ENCODE measurements at places on chromosomes 2 and 18.

DNA sequence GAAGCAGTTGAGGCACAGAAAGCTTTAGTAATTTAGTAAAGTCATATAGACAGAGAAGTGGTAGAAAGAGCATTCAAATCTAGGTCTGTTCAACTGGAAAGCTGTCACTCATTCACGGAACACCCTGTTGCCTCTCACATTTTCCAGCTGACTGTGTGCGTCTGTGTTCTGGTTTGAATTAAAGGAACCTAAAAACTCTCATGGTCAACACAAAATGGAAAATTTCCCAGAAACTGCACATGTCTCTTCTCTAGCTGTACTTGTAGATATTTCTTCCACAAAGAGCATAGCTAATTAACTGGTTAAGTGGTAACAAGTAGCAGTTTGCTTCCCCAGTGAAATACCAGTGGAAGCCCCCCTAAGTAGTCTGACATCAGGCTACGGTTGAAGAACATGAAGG, 390.8 kb downstream of the TGIF1 start:
- no peak for DNase-seq

- no peak for DNase-seq
Observed at GRCh38 chr18:52791321-52791720, 451.3 kb downstream of the DCC start.

- DNase-seq: no peak
Observed at GRCh38 chr18:73843455-73843854, 304.2 kb downstream of the FBXO15 start.

- no peak for DNase-seq
Observed at GRCh38 chr2:204138206-204138605, 201.6 kb downstream of the ICOS start.

- DNase-seq: no peak
Observed at GRCh38 chr2:193946806-193947205, 1710.2 kb upstream of the SLC39A10 start.

DNA sequence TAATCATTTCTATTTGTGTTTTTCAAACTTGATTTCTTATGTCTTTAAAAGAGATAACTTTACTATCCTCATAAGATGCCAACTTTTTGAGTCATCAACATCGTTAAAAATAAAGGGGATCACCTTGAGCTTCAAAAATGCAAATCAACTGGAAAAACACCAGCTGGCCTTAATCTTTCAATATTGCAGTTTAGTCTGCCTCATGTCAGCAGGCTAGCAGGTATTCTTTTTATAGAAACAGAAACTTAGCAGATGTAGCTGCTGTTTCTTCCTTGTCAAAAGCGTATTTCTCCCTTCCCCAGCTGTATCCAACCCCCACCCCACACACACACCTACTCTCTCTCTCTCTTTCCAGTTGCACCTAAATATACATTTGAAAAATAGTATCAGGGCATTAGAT, 154.1 kb upstream of the ZNF804A start:
- peak; percentile 11 for DNase-seq

DNA sequence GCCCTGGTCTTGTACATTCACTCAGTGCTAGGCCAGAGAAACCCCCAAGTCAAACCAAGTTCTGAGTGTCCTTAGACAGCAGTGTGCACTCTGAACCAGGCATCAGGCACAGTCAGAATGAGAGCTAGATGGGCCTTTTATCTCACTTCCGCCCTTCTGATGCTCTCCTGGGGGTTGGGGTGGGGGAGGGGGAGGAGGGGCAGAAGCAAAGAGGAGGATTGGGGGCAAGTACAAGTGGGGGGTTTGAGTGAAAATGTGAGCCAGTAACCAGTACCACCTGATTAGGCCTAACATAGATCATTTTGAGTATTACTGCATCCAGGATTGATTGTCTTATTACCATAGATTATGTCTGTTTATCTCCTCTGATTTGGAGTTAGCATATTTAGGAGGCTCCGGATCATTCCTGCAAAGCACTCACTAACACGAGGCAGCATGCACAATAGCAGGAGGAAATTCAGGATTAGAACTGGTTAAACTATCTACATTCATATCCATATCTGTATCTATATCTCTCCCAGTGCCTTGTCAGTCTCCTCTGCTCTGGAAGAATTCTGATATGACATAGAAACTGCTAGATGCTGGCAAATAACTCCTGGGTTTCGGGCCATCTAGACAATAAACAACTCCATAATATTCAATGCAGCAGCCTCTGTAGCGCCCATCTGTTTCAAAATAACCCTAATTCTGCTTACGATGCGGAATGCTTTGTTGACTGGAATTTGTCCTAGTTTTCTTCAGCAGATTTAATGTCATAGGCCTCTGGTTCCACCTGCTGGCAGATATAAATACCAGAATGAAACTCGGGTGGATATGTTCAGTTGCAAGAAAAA, 149.1 kb downstream of the RHBDD1 start:
- peak; percentile 66 for DNase-seq

GRCh38 chr2:9538000-9538507, 17.6 kb downstream of the ADAM17 start:
- no peak for DNase-seq

DNA sequence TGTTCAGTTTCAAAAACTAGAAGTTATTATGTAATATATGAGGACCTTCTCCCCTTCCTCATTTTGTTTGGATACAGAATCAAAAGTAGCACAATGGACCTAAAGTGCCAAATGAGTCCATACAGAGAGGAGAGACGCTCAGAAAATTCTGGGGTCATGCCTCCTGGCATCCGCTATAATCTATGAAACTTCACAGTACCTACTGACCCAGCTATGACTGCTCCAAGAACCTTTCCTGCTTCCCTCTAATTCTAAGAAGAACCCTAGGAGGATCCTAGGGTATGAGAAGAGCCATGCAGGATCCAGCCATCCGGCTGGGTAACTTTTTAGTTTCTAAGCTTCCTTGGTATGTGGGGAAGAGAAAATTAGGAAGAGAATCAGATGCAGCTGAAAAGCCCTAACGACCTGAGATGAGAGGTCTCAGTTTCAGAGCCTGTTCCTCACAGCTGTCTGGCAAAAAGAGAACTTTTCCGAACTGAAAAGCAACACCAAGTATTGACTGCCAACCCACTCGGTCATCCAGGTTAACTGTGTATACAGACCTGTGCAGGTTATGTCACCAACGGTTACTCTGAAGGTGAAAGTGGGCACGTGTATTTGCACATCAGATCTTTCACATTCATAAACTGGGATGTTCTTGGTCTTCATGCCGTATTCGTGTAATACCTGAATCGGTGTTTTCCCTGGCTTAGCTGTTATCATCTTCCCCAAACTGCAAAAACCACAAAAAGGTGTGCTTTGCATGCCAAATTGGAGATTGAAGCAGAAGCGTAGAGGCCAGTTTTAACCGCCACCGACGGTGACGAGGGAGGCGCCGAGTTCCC, 1.1 kb downstream of the PRKRA start:
- peak; percentile 16 for DNase-seq

DNA sequence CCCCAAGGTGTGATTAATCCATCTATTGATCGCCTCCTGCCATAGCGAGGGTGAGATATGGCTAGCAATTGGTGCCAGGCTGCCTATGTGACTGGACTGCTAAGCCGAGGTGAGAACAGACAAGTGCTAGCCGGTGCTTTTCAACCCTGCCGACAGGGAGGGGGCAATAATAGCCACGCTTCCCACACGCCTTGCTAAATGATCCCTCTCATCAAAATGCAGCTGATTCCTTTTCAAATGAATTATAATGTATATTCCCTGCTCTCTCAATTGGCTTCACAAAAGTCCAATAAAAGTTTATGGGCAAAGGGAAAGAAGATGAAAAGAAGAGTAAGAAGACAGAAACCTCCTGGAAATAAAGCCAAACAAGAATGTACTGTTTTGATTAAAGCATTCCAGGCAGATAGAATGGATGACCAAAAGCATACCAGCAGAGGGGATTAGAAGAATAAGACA, 235.6 kb downstream of the ICOS start:
- DNase-seq: no peak

GRCh38 chr2:236056141-236056540, 112.0 kb downstream of the GBX2 start:
- no peak for DNase-seq

DNA sequence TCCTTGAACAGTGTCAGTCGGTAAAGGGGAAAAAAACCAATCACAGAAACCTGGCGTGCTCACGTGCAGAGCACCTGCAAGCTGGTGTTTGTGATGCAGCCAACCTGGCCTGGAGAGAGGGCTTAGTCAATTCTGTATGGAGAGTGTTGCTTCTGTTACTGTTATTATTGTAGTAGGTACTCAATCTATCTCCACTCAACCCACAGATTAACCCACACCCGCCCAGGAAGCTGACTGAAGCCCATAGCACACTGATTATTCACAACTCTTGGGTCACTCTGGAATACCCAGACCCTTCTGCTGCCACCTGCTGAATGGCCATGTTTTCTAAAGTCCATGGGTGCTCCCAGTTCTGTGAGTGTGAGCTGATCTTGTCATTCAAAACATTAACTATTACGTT, 53.9 kb downstream of the TNFRSF11A start:
- DNase-seq: no peak

- peak; percentile 67 for DNase-seq
Observed at GRCh38 chr18:7221424-7222155, 9.3 kb upstream of the LRRC30 start.

DNA sequence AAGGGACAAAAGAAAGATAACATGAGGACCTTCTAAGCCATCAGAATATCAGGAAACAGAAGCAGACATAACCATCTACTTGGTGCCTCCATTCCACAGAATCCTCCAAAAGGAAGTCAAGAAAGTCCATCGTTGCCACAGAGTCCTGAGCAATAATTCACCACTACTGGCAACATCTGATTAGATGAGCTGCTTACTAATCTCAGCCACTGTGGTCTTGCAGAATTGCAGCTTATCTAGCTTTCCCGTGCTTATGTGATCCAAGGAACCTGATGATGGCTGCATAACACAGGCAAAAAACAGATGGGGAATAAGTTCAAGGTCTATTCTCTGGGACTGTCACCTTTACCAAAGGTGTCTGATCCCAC, 278.5 kb downstream of the AFF3 start:
- no peak for DNase-seq

- DNase-seq: no peak
Observed at GRCh38 chr2:16165518-16166326, 225.4 kb downstream of the MYCN start.

- no peak for DNase-seq
Observed at GRCh38 chr2:39642051-39642718, 23.5 kb upstream of the TMEM178A start.

GRCh38 chr2:45154606-45155155, 145.4 kb upstream of the SIX2 start:
- no peak for DNase-seq

GRCh38 chr2:187266645-187267044, 181.4 kb downstream of the CALCRL start:
- no peak for DNase-seq

DNA sequence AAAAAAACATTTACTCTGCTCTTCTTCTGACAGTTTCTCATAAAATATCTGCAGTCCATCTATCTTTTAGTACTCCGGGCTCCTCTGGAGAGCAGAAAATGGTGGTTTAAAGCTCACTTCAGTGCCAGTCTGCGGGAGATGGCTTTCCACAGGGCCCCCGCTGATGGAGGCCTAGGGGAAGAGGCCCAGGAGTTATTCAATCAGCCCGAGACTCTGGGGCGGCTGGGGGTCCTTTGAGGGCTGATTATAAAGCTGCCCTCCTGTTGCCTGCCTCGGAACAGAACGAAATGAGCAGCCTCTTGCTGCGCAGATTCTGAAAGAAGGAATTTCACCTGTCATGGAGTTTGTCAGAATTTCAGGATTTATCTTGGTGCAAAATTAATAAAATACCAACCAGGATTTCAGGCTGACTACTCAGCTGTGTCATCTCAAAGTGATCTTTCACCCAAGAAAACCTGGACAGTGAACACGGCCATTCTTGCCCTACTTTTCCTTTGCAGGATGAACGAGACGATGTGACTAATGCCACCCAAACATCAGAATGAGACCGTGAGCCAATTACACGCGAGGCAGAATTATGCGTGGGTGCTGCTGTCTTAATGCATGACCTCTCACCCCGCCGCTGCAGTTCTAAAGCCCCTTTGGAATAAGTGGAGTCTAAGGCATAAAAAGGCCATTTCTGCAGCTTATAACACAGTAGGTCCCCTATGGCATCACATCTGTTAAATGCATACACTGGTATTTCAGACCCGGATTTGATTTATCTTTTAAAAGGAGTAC, 273.8 kb downstream of the ZNF521 start:
- DNase-seq: no peak

DNA sequence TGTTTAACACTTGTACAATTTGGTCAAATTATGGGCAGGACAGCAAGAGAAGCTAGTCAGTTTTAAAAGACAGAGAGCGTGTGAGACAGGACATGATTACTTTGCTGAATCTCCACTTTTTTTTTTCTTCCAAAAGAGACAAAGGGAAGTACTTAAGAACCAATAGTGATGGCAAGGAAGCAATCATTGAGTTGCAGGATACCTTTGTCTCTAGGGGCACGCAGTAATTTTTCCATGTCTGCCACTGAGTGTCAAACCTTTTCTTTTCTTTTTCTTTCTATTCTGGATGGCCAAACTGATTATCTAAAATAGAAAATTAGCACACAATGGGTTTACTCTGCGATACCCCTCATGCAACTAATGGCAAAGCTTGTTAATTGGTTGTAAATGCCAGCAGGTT, 533.0 kb downstream of the PLCL1 start:
- DNase-seq: no peak

GRCh38 chr18:8188184-8188583, 421.1 kb upstream of the RAB12 start:
- DNase-seq: no peak

DNA sequence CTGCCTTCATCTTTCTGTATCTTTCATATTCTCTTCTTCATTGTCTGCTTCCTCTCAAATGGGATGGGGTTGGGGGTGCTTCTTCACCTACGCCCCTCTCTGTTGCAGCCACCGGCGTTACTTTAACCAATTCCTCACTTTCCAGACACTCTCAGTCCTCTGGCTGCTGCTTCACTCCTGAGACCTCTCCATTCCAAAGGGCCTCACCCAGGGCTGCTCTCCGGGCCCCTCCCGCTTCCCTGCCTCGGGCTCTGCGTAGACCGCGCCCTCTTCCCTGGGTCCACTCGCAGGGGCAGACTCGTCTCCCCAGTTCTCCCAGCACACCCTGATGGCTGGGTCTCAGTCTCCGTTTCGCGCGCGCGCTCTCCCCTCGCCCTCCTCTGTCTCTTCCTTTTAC, 926 bp downstream of the SERPINB8 start:
- DNase-seq: no peak

GRCh38 chr2:42970151-42970550, 177.8 kb upstream of the HAAO start:
- DNase-seq: no peak

DNA sequence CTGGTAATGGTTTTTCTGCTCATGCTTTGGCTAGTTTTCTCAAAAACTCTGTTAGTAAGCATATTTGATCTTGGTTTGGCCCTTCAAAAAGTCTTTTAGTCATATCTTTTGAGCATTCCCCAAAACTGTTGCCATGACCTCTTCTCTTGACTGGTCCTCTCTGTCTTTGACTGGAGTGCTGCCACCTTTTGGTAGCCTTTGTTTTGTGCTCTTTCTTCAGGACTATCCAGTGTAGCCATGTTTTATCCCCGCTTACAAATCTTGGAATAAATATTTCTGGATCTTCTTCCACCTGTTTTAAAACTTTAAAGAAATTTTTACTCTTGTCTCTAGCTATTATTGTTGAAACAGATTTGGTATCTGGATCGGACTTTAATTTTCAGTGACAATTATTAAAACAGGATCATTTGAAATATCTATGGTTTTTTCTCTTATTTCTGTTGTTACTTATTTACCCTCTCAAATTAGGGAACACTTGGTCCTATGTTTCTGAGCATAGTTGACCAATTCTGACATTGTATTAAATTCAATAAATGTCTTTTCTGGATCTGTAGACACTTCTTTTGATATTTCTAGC, 965 bp upstream of the ELOA2 start:
- DNase-seq: peak; percentile 13

- DNase-seq: no peak
Observed at GRCh38 chr2:237134321-237135230, 48.9 kb downstream of the COPS8 start.

GRCh38 chr2:158965641-158966040, 2.8 kb upstream of the TANC1 start:
- no peak for DNase-seq

Data from T47D (cell line).